SJCRH30 (cell line): ENCODE measurements at places on chromosomes 4 and X. TPM values are rescaled to one million over a fixed set of nuclear protein-coding genes. Genes with fewer than 3 reads are reported as not detected.

DNA sequence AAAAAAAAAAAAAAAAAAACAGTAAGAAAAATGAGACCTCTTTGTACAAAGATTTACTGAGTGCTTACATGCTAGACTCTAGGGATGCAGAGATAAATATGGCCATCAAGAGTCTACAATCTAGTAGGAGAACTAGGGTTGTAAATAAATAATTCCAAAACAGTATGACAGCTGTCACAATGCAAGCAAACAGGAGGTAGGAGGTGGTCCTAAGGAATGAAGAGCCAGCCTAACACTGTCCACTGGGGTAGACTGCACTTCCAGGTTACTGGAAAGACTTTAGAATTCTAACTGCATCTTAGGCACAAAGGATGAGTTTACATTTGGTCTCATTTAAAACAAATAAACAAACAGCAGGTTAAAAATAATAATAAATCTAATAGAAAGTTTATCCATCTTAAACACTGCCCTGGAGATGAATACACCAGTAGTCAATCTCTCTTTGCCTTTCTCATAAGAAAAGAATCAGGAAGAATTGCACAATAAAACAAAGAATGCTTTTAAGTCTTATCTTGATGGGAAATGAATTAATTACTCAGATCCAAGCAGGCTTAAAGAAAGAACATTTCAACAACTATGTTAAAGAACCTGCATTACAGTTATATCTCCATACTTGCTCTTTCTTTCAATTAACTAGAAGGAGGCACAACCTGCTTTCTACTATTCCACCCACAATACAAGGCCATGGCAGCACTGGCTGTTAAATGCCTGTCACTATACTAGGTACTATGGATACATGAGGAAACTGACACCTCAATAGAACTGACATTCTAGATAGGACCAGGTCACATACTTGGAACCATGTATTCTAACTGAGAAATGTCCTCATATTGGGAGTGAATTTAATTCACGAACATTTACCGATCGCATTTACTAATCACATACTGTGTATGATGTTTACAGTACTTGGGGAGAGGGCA, 12.7 kb downstream of the ADGRA3 start:
- H3K27me3 ChIP-seq: no peaks in the 10 kb centered on the region
- DNase-seq: no peak
- no peak overlapping the region for H3K4me3 ChIP-seq

SYN1 gene
- 0.04 and 0.33 TPM in 2 replicates for total RNA-seq

CD38 gene
- total RNA-seq: 0.03 and 0.06 TPM in 2 replicates

DNA sequence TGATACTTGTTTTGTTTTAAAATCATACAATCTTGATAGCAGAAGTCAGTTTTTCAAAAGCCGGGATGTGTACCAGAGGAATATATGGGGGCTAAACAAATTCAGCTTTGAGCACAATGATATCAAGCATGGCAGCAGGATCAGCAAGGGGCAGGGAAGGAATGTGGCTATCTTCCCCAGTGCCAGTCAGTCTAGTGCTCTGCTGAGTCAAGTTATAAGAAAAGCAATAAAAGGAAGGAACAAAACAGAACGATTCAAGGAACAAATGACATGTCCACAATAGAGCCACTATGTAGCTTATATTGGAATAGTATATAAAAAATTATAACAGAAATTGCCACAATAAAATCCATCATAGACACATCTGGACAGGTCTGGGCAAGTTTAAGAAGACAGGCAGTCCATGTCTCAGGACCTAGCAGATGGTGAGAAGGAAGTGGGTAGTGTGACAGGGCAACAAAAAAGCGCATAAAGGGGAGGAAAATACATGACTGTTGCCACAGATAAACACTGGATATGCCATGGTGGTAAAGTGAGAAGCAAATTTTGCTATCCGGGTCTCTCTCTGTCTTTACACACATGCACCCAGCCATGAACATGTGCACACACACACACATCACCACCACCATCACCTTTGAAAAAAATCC, 518.2 kb upstream of the HTR2C start:
- no peak for DNase-seq
- no peak overlapping the region for H3K27ac ChIP-seq
- no peaks in the 10 kb centered on the region for H3K27me3 ChIP-seq
- no peaks in the 10 kb centered on the region for H3K36me3 ChIP-seq
- H3K4me3 ChIP-seq: no peak overlapping the region
